ENCODE measurements at places on chromosomes 13 and 19. TPM values are rescaled to one million over a fixed set of nuclear protein-coding genes. Genes with fewer than 3 reads are reported as not detected.

Gene SIGLEC12
- total RNA-seq, result 1.00 TPM

Gene RPS16
- total RNA-seq, result 1,159 TPM

GRCh38 chr19:1856698-1857603 lies 6.4 kb downstream of the KLF16 start:
- DNase-seq, result peak; percentile 95

- DNase-seq, result no peak
Observed at GRCh38 chr13:105543742-105544141, 991.7 kb downstream of the EFNB2 start.

GRCh38 chr13:113097651-113098050 lies 7.9 kb upstream of the F7 start:
- no peak for DNase-seq

GRCh38 chr13:100347968-100348367 lies 240.6 kb downstream of the GGACT start:
- no peak for DNase-seq

GRCh38 chr13:109412283-109412901 lies 374.0 kb downstream of the IRS2 start:
- DNase-seq, result no peak

- no peak for DNase-seq
Observed at GRCh38 chr13:28819735-28820098, 422 bp upstream of the MTUS2 start.

GRCh38 chr19:14561847-14562351 lies 10.0 kb downstream of the NDUFB7 start:
- no peak for DNase-seq

DNA sequence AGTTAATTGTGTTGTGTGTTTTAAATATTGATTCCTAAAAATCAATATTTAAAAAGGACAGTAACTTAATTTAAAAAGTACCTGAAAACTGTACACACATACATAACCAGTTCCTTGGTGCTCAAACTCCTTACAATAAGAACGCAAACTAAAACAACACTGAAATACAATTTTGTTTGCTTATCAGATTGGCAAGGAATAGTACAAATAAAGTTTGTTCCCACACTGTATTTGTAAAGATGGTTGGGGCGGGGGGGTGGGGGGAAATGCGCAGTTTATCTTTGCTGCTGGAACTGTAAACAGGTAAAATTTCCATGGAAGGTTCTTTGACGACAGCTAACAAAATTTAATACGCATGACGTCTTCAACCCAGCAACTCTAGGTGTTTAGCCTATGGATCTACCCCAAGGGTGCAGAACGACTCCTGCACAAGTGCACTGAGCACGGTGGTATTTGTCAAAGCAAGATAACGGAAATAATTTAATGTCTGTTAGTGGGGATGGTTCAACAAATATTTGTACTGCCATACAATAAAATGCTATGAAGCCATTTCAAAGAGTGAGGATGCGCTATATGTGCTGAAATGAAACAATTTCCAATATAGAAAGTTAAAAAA lies 96.5 kb downstream of the ING1 start:
- no peak for DNase-seq

DNA sequence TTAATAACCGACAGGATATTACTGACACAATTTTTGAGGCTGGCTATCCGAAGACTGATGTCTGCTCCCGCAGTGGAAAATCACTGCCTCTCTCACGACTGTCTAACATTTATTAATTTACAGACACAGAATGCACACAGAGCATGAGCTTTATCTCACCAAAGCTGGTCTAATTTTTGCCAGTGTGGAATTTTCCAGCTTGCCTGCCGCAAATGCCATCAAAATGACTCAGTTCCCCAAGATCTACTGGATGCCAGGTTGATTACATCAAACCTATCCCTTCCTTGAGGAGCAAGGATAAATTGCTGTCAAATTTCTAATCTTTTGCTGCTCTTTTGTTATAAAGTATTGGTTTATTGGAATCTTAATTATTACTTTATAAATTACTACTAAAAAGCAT lies 1775.1 kb upstream of the PCDH20 start:
- no peak for DNase-seq

DNA sequence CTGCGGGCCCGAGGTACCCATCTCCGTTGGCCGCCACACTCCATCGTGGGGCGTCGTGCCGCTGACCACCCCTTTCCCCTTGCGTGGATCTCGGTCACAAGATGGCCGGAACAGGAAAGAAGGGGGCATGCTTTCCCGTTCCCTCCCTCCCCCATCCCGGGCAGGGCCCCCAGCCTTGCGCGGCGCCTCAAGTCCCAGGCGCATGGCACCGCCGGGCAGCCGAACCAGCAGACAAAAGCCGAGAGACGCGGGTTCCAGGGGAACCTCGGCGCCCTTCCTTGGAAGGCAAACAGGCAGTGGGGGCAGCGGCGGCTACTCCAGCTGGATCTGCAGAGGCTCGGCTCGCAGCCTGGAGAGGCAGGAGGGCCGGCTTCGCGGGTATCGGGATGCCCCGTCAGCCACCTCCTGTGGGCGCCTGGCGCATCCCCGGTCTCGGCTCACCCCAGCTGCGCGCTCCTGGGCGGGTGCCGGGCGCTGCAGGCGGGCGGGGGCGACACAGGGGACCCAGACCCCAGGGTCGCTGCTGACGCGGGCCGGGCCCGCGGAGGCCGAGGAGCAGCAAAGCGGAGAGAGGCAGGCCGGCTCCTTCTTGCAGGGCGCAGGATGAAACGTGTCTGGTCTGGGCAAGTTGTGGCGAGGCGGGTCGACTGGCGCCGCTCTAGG lies 439 bp downstream of the DZIP1 start:
- DNase-seq, result peak; percentile 85

Measured in posterior vena cava (tissue), 2 donors.